ENCODE measurements at places on chromosomes 16 and 17. TPM values are rescaled to one million over a fixed set of nuclear protein-coding genes. Genes with fewer than 3 reads are reported as not detected.

TELO2 gene
- total RNA-seq: 19.9 TPM

IL34 gene
- 0.54 TPM for total RNA-seq

CCL8 gene
- total RNA-seq: not detected

NHLRC4 gene
- total RNA-seq: 0.17 TPM

LGALS9B gene
- not detected for total RNA-seq

DNA sequence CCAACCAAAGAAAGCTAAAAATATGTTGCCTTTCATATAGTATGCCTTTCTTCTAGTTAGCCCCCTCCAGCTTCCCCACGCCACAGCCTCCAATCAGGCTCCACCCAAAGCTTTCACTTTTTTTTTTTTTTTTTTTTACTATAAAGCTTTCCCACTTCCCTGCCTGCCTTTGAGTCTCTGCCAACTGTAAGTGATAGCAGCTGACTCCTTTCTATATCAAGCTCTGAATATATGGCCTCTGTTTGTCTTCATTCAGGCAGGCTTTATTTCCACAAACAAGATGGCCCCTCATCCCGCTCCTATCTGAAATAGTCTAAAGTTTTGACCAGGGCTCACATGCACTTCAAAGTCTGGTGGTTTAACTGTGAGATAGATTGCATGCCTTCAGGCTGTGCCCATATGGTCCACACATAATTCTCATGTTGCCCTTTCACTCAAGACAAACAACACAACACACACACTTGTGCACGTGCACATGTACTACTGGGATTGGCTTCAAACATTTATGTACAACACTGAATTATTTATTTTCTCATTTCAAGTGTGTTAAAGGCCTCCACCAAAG, 39.8 kb upstream of the DYNLRB2 start:
- no peak for DNase-seq

- DNase-seq: peak; percentile 34
These were observed 6.2 kb downstream of the DNAJC7 start for GRCh38 chr17:42010898-42011516.

DNA sequence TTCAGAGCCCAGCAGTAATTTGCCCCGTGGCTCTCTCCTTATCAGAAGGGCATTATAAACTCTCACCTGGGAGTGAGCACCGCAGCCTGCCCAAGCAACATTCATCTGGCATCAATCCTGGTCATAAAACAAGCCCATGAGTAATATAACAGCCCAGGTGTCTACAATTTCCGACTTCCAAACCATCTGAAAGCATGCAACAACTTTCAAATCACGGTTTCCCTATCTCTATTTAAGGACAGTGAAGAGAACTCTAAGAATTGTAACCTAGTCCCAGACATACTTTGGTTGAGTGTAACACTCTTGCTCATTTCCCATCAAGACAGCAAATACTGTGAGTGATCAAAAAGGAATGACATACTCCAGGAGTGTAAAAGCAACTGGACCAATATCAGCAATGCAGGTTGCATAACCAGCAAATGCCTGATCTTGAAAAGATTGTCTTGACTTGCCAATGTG, 487.4 kb upstream of the SOX9 start:
- peak; percentile 56 for DNase-seq

DNA sequence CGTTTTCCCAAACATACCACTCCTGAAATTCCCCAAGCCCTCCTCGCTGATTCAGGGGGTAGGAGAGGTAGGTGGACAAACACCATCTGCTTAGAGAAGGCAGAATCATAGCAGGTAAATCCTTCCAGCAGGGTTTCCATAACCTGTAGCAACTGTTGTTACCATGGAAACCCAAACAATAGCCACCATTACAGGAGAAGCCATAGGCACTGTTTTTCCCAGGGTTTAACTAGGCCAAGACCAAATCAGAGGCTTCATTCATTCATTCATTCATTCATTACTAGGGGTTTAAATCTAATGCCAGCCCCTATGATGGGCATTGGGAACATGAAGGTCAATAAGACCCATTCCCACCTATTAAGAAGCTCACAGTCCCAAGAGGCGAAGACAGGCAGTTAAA, 25.5 kb upstream of the CIITA start:
- no peak for DNase-seq

DNA sequence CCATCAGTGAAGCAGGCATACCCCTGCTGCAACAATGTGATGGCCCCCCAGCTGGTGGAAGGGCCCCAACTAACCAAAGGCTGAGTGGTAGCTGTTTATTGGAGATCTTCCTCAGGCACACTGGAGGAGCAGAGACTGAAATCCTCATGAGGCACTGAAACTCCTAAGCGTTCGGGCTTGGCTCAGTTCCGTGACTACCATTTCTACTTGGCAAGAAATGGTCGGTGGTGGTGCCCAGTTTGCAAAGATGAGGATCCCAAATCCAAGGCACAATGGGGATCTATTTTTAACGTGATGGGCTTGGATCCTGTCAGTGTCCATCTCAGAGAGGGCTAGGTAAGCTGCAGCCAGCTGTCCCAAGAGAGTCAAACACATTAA, 82.8 kb downstream of the TNFRSF13B start:
- no peak for DNase-seq

DNA sequence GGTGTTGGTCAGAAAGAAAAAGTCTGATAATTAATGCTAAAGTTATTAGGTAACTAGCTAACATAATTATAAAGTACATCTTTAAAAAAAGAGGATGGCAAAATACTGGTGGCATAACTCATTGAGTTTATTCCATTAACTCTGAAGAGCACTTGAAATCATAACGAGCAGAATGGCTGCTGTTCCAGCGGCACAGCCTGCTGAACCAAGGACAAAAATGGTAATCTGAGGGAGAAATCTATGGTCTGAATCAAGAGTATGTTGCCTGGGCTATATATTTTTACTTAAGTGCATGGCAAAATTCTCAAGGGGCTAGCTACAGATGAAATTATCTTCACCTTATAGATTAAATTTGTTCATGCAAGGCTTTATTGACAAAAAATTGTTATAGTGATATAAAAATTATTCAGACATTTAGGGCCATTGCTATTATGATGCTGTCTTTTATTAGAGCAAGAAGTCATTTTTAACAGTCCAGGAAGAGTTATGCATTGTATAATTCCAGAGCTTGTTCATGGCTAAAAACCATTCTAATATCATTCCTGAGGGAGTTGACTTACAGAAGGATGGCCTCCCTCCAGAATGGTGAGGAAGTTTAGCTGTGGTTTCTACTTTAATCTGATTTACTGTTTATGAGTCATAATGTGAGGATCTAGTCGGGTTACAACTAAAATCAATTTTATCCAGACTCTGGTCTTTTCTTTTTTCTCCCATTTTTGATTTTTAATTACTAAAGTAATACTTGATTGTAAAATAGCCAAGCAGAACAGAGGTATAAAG, 41.4 kb upstream of the ANKFN1 start:
- DNase-seq: peak; percentile 29

DNA sequence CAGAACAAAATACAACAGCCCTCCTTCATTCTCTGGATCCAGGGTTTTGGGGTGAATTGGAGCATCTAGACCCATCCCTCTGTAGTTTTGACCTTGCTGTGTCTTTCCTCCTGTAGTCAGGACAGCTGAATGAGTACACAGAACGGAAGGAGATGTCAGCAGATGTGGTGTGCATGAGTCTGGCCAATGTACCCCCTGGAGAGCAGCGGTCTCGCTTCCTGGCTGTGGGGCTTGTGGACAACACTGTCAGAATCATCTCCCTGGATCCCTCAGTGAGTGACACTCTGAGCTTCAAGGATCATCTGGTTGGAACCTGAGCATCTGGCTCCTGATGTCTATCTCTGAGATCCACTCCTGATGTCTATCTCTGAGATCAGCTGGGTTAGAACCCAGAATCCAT, 32.4 kb downstream of the SF3B3 start:
- DNase-seq: no peak

DNA sequence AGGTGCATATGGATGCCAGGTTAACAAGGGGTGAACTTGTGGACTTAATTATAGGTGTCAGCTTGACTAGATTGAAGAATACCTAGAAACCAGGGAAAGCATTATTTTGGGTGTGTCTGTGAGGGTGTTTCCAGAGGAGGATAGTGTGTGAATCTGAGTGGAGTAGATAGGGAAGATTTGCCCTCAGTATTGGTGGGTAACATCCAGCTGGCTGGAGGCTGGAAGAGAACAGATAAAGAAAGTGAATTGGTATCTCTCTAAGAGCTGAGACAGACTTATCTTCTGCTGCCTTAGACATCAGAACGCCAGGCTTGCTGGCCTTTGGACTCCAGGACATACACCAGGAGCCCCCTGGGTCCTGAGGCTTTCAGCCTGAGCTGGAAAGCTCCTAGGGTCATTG, 75.2 kb downstream of the CDRT15 start:
- DNase-seq: no peak

DNA sequence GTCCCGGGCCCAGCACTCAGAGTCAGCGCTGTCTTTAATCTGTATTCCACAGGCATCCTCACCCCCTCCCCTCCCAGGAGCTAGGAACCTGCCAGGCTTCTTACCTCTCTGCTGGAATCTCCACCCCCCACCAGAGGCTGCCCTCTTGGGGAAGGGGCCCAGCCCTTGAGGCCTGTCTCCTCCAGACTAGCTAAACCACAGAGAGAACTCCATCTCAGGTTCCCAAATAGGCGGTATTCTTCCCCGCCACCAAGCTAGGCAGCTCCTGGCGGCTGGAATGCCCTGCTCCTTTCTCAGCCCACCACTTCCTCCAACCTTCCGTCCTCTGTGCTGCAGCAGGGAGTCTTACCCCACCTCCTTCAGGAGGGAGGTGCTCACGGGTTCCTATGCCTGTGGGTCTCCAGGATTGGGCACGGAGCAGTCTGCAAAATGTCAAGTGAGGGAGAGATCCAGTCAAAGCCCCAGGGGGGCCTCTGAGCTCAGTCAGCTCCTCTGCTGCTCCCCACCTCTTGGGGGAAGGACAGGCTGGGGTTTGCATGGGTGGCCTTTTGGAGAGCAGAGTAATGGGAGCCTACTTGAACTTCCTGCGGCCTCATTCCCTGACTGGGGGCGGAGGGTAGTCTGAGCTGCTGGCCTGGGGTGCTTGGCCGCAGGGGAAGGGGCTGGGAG, 55.7 kb downstream of the SREBF1 start:
- DNase-seq: peak; percentile 87
